NCI-H1436 (cell line): ENCODE measurements at places on chromosomes 2 and 18.

- DNase-seq = no peak
These were observed 15.5 kb upstream of the CPS1 start for GRCh38 chr2:210540900-210541289.

- DNase-seq = no peak
These were observed 2.6 kb upstream of the PPM1B start for GRCh38 chr2:44166096-44166495.

DNA sequence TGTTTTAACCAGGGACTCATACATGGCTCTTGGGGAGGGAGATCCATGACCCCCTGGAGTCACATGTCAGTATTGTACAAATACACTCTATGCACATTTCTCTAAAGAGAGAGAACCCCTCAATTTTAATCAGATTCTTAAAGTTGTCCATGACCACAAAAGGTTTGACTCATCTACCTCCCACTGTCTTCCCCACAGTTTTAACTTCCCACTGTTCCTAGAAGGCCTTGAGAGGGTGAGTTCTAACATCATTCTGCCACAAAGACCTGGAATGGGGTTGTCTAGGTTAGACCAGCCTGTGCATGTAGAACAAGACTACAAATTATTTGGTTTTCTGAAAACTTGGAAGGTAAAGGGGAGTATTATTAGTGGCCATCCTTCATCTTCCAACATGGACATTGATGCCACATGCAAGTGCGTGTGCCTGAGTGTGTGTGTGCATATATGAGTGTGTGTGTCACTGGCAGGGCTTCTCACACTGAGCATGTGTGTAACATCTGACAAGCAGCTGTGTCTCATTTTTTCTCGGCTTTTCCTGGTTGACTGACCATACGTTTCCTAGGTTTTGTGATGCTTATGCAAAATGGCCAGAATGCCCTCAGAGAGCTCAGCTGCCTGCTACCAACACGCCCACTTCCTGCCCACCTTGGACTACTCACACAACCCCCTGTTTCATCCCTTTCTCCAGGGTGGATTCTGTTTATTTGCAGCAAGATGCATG is 94.6 kb upstream of the LGALSL start:
- DNase-seq = no peak

- DNase-seq = no peak
These were observed 864.0 kb upstream of the FSHR start for GRCh38 chr2:50018292-50018691.

GRCh38 chr2:139209586-139209985 is 429.4 kb upstream of the NXPH2 start:
- DNase-seq = no peak

DNA sequence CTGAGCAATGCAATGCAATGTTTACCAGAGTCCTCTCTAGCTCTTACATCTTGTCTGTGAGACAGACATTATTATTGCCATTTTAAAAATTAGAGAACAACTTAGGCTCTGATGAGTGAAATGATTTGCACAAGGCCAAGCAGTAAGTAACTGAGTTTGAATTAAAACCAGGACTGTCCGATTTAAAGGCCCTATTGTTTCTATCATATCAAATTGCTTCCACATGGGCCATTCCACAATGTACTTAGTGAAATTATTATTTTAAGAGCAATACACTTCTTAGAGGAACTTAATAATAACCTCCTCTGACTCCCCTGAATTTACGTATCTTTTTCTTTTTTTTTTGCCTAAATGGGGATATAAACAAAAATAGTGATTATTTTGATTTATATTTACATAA is 64.6 kb downstream of the PLCL1 start:
- DNase-seq = no peak

DNA sequence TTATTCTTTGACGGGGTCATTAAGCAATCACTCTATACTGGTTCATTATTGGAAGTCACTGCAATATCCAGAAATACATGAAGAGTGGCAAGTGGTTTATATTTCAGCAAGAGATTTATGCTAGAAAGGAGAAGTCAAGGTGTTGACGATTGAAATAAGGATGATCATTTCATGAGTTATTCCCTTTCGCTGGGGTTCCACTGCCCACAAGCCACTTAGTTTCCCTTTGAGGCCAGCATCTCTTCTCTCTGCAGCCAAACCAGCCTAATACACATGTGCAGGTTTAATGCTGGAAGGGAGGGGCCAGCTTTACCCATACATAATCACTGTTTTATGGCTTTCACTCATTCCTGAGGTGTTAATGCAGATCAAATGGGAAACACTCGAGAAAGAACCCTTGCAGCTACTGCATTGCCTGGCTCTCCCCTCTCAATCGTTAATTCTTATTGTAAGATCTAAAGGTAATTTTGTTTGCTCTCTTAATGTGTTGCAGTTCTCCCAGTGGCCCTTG is 108.4 kb downstream of the MEIS1 start:
- no peak for DNase-seq

GRCh38 chr2:142868229-142868762 is 9.2 kb upstream of the KYNU start:
- DNase-seq = no peak

DNA sequence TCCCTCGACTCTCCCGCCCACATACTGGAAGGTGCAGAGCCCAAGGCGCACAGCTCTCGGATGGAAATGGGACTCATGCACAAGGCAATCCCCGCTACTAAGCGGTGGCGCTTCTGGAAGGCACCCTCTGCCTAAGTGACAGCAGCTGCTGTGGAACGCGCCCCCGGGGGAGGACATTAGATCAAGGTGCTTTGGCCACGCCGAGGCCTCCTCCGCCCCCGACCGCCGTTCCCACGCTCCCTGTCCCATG is 202 bp downstream of the MCEE start:
- no peak for DNase-seq

GRCh38 chr2:230362030-230362691 is 35.2 kb downstream of the SP140L start:
- no peak for DNase-seq

DNA sequence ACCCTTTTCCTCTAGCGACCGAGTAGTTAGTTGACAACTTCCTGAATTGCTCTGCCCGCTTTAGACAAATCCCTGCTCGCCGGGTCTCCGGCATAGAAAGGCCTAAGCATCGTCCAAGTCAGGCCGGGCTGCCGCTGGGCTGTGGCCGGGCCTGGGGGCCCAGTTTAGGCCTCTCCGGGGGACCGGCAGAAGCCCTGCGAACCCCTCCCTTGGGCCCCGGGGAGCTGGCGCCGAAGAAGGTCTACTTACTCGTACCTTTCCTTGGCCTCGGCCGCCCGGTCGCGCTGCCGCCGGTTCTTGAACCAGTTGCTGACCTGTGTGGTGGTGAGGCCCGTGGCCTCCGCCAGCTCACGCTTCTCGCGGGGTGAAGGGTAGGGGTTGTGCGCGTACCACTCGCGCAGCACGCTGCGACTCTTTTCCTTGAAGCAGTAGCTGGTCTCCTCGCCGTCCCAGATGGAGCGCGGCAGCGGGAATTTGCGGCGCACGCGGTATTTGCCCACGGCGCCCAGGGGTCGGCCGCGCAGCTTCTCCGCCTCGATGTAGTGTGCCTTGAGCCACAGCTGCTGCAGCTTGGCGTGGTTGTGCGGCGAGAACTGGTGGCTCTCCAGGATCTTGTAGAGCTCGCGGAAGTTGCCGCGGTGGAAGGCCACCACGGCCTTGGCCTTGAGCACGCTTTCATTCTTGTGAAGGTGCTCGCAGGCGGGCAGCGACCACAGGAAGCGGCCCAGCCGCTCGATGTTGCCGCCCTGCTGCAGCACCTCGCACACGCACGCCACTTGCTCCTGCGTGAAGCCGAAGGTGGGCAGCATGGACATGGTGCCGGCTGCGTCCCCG is 739 bp downstream of the SIX2 start:
- no peak for DNase-seq

DNA sequence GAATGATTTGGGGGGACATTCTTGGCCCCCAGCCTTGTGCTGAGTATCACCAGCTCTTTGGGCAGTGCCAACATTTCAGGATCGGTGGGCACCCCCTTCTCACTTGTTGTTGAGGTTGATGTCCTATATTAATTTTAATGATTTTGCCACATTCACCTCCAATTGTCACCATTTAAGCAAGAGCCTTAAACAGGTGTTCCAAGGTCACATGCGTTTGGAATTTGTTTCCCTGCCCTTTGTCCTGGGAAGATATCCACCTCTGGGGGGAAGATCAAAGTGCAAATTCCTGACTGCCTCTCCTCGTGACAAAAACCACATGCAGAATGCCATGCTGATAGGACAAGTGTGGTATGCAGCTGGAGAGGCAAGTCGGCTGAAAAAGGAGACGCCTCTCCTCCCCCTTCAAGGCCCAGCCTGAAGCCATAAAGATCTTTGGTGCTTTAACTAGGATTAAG is 72.5 kb upstream of the ID2 start:
- DNase-seq = no peak

GRCh38 chr18:77147418-77147852 is 14.9 kb upstream of the MBP start:
- DNase-seq = no peak

DNA sequence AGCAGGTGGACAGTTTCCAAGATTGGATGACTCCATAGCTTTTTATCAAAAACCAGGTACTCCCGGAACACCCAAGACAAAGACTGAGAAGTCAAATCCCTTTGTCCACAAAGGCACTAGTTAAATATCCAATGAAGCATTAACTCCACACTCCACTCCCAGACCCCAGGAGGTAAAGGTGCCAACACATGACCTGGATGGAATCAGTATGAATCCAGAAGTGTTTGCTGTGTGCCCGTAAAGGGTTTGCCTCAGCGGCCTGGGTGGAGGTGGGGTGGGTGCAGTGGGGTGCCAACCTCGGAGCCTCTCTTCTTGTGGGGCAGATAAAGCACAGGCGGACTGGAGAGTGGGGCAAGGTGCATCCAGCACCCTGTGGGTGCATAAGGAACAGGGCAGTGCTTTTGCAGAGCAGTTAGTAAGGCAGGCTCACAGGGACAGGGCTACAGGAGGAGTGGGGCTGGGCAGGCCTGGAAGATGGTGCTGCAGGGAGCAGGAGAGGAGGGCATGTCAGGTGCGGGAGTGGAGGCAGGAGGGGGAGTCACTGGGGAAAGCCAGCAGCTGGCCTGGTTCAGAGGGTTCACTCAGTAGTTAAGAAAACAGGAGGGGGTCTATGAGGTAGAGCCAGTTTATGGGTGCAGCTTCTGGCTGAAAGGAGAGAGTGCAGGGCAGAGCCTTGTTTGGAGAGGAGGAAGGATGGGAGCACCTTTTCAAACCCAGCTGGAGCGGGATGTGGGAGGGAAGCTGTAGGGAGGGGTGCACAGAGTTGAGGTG is 208.4 kb upstream of the SMAD2 start:
- DNase-seq = no peak

GRCh38 chr2:235934774-235935484 is 233.3 kb downstream of the GBX2 start:
- no peak for DNase-seq

DNA sequence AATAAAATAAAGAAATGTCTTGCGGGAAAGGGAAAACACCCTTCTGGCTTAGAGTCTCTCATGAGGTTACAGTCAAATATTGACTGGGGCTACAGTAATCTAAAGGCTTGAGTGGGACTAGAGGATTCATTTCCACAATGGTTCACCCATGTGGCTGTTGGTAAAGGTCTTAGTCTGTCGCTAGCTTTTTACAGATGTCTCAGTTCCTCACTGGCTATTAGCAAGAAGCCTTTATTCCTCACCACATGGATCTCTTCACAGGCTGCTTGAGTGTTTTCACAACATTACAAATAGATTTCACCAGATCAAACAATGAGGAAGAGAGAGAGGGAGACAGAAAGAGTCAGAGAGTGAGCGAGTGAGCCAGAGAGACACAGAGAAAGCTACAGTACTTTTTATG is 8.3 kb upstream of the ZC3H15 start:
- no peak for DNase-seq

DNA sequence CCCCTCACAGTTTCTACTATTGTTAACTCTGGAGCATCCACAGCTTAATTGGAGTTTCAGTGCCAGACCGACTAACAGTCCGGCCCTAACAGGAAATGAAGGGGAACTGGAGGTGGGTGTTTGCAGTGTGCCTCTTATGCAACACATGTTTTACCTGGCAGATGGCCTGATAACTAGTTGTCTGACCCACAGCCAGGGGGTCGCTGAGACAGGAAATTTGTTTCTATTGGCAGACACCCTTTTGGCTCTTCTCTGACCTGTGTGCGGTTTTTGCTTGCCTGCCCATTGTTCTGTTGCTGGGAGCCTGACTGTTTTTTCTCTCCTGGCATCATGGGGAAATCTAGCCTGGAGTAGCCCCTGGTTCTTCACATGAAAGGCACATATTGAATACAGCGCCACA is 1329.8 kb downstream of the DSC3 start:
- DNase-seq = no peak

GRCh38 chr2:237159006-237159911 is 73.6 kb downstream of the COPS8 start:
- peak; percentile 27 for DNase-seq

GRCh38 chr2:220134756-220135534 is 507.5 kb downstream of the SLC4A3 start:
- DNase-seq = no peak
